T-helper 1 cell (primary cell): ENCODE measurements at places on chromosomes 16 and 17.

- DNase-seq = no peak
These were observed 3.9 kb upstream of the SCPEP1 start for GRCh38 chr17:56974055-56974454.

DNA sequence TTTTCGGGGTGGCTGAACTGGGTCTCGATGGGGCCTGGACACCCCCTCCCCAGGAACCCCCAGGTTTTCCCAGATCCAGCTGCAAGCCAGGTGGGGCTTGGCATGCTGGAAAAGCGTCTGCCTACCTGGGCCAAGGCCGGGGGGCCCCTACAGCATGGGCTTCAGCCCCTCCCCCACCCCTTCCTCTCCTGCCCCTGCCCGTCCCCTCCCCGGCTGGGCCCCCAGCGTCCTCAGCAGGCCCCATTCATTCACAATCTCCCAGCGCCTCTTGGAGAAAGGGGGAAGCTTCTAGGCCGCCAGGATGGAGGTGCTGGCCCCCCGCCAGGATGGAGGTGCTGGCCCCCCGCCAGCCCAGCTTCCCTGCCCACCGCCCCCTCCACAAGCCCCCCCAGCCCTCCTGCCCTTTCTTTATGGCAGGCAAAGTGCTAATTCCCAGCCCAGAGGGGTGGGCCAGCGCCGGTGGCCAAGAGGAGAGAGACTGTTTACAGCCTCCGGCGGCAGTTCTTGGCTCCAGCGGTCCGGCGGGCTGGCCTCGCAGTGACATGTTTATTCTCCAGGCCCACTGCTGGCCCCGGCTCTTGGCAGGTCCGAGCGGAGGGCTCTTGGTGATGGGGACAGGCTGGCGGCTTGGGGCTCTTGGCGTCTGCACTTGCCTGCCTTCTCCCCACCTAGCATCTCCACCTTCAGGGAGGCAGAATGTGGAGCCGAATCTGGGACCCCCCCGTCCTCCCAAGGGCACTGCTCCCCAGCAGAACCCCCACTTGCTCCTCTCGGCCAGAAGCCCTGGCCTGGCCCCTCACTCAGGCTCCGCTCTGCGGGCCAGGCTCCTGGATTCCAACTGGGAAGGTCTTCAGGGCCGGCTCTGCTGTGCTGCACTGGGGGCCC lies 94.4 kb upstream of the CIBAR2 start:
- DNase-seq = no peak

DNA sequence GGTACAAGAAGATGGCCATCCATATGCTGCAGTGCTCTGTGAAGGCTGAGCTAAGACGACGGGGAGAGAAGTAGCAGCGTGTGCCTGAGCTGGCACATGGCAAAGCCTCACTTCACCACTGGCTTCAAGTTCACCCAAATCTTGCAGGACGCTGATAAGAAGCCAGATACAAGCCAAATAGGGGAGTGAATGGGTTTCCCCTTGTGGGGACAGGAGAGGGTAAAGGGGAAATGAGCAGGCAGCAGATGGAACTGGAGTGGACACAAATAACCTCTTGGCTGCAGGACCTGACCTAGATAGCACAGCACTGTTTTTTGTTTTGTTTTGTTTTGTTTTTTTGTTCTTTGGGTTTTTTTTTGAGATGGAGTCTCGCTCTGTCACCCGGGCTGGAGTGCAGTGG lies 21.0 kb upstream of the PITPNA start:
- DNase-seq = no peak

GRCh38 chr16:82331974-82332750 lies 162.1 kb upstream of the MPHOSPH6 start:
- no peak for DNase-seq

DNA sequence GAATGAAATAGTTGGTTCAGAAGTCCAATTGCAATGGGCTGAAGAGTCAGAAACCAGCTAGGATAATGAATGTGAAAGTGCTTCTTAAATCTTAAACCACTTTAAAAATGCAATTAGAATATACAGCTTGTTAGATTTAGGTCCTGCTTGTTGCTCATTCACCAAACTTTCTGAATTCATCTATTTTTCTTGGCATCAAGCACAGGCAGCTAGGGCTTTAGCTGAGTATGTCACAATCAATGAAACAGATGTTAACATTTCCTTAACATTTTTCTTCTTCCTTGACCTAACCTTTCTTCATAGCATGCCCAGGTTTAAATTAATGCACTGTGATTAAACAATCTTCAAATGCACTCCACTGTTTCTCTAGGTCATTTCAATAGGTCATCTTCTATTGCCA lies 14.4 kb downstream of the KIF2B start:
- DNase-seq = no peak

DNA sequence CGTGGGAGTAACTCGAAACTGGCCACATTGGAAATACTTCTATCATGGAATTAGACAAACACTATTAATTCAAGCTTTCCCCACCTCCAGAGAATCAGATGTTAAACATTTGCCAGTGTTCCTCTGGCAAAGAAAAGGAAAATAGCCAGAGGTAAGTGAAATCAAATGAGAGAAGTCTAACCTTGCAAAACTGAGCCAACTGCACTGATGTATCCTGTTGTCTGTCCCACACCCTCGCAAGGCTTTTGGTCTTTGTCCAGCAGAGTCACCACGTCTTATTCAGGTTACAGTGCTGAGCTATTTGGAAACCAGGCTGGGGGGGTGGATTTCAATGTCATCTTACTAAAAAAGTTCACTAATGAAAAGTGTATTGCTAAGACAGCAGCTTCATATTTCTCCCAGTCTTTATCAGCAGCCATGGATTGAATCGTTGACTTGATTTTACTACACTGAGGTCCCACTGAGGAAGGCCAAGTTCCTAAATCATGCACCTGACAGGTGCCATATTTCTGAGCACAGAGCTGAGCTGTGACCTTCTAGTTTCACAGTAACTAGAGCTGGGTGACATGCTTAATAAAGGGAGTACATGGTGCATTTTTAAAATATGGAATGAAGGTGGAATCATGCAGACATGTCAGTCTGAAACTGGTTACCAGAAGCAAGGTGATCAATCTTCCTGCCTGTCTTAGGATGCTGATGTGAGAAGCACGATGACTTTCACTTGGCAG lies 85.2 kb upstream of the HSBP1 start:
- DNase-seq = no peak

DNA sequence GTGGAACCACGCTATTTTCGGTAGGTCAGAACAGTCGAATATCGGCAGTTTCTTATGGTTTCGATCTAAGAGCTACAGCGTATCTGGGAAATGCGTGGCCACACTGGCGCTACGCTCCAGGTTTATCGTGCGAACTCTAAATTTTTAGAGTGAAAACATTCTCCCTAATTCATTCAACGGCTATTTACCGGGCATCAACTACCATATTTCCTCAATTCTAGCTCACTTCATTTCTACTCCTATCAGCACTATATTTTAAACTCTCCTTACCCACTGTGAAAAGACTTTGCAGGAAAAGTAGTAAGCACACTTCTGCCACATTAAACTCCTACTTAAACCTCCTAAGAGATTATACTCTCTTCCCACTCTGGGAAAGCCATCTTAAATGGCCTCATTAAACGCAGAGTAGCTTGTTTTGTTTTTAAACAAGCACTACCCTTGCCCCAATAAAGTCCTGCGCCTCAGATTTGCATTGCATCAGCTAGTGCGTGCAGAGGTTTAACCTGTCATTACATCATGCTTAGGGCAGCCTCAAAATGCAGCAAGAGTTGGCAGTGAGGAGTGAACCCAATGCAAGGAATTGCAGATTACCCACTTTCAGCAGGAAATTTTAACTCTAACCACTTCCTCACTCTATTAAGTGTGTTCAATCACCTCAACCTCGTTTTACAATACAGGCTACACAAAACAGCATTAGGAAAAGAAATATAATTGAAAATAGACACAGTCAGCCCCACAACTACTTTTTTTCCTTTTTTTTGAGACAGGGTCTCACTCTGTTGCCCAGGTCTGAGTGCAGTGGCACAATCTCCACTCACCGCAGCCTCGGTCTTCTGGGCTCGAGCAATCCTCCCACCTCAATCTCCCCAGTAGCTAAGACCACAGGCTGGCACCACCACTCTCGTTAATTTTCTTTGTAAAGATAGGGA lies 18.8 kb downstream of the SIAH1 start:
- DNase-seq = no peak

DNA sequence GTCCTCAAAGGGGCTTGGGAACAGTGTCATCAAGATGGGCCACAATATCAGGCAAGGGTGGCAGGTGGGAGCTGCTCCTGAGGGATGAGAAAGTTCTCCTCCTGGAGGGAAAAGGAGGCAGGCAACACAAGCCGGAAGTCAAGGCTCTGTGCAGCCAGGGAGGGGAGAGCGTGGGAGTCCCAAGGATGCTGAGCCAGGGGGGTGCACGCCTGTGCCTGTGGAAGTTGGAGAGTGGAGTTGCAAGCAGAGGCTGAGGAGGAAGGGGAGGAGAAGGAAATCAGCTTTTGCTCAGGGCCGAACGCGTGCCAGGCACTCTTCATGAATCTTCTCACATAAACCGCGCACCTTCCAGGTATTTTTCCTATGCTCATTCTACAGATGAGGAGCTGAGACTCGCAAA lies 7.4 kb upstream of the SLC13A2 start:
- DNase-seq = no peak

GRCh38 chr16:57392694-57393093 lies 11.9 kb upstream of the CCL17 start:
- no peak for DNase-seq

GRCh38 chr17:27743281-27743885 lies 56.9 kb downstream of the NOS2 start:
- DNase-seq = no peak

- DNase-seq = no peak
These were observed 19.0 kb upstream of the N4BP1 start for GRCh38 chr16:48629016-48629415.

GRCh38 chr16:19848756-19849155 lies 35.9 kb downstream of the GPRC5B start:
- no peak for DNase-seq

DNA sequence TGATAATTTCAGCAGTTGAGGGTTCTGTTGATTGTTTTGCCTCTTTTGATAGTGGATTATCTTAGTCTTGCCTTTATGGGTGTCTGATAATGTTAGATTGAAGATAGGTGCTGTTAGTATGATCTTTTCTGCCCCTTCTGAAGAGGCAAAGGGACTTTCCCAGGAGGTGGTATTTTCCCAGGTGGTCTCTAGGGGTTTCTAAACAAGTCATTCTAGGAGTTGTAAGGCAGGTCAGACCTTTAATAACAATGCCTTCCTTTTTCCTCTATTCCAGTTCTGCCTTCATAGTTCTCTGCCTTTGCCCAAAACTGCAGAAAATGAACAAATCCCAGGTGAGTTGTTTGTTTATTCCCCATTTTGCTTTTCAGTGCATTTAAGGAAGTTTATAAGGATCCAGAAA lies 4.3 kb downstream of the ZFP1 start:
- DNase-seq = no peak

DNA sequence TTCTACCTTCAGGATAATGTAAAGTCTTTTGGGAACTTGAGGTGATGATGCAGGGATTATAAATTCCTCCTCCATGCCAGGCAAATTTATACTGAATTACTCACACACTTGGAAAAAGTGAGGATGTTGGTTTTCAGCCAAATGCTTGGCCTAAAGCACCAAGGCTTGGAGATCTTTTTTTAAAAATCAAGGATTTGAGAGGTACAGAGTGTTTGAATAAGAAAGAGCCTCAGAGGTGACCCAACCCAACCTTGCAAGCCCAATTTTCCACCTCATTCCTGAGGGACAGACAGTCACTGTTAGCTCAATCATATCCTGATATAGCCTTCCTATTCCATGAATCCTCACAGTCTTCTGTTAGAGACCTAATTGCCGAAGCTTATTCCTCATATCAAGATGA lies 14.0 kb downstream of the GRIN2A start:
- DNase-seq = no peak

- DNase-seq = no peak
These were observed 308.9 kb upstream of the DYNLRB2 start for GRCh38 chr16:80231888-80232287.

DNA sequence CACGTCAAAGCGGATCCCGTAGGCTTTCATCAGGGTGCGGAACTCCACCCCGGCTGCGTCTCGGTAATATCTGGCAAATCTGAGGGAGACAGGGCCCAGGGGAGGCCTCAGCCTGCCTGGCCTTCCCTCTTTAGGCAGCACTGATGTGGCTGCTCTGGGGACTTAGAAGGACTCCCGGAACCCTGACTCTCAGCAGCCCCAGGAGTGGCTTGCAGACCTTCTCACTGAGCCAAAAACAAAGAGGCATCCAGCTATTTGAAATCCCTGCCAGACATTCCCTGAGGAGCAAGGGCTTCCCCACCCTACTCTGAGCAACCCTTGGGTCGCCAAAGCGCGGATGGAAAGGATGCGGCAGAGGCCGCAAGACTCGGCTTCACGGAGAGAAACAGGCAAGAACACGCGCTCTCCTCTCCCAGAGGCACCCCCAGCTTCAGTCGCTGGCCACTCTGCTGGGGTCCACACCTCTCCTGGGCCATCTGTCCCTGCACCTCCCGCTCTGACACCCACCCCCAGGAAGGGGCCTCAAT lies 7.9 kb downstream of the P2RX5 start:
- no peak for DNase-seq

- no peak for DNase-seq
These were observed 228.9 kb downstream of the PMP22 start for GRCh38 chr17:15036238-15036637.

GRCh38 chr16:50609049-50609448 lies 60.9 kb downstream of the NKD1 start:
- no peak for DNase-seq

DNA sequence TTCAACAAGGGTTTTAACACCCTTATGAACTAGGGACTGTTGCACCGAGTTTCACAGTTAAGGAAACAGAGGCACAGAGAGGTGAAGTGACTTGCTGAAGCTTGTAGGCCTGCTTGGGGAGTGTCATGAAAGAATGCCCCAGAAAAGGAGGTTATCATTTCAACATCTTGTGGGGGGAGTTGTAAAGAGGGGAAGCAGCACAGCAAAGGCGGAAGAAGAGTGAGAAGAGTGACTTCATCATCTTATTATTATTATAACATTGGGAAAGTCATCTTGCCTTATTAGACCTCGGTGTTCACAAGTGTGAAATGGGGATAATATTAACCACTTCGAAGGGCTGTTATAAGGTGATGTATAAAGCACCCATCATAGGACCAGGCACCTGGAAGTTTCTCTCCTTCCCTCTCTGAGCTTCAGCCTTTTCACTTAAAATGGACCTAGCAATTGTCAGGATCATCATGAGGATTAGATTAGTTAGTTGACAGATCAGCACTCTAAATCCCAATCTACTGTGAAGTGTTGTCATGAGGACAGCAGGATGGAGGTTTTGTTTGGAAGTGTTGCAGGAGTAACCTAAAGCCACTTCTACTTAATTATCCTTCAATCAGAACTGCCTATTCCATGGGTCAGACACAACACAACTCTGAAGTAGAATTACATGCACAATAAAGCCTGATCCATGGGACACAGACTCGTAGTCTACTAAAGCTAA lies 2.3 kb downstream of the CCL4 start:
- no peak for DNase-seq

- no peak for DNase-seq
These were observed 33.3 kb downstream of the PRKCB start for GRCh38 chr16:23869052-23869451.

GRCh38 chr17:49338883-49339282 lies 23.2 kb downstream of the ZNF652 start:
- DNase-seq = no peak
